ENCODE measurements at places on chromosomes 1 and 21.
A peak's percentile ranks its signal among the peaks of the same experiment; 100 is the strongest.

GRCh38 chr1:246113555-246114095 is 393.5 kb downstream of the SMYD3 start:
- no peak for DNase-seq

- peak; percentile 72 for DNase-seq
These were observed 55.5 kb downstream of the FOXO6 start for GRCh38 chr1:41416552-41417334.

DNA sequence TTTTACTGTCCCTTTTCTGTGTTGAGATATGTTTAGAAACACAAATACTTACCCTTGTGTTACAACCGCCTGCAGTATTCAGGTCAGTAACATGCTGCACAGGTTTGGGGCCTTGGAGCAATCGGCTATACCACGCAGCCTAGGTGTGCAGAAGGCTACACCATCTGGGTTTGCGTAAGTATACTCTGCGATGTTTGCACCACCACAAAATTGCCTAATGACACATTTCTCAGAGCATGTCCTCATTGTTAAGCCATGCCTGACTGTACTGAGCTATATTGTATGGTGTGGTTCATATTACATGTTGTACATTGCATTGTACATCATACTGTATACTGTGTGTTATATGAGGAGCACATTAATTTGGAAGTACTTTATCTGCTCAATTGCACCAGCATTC is 247.4 kb downstream of the RHOU start:
- DNase-seq: peak; percentile 18

GRCh38 chr1:91742848-91743292 is 143.1 kb downstream of the TGFBR3 start:
- peak; percentile 81 for DNase-seq

GRCh38 chr1:111101854-111102642 is 37.8 kb downstream of the DRAM2 start:
- no peak for DNase-seq

- peak; percentile 34 for DNase-seq
These were observed 19.4 kb downstream of the NADK start for GRCh38 chr1:1758692-1759455.

DNA sequence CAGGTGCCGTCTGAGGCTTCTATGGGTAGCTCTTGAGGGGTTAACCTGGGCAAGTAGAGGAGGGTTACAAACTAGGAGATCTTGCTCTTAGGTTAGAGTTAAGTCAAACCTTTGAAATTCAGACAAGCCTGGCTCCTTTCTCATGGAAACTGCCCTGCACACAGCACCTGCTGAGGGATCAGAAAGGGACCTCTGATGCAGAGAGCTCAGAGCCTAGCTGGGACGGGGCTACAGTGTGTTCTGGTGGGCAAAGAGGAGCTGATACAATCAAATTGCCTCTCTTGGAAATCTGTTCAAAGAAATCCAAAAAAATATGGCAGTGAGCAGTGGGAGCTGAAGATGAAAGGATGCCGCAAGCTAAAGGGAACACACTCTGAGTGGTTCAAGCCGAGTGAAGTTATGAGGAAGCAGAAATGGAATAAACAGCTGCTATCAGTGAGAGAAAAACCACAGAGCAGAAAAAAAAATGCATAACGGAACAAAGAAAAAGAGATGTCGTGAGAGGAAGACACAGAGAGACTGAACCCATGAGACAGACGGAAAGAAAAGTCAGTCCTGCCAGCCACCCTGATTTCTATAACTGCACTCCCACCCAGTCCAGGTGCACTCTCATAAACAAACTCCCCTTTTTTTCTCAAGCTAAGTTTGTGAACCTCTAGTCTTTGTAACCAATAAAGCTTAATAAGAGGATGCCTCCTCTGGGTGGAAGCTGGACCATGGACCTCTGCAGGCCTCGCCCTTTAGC is 26.6 kb downstream of the PAFAH2 start:
- no peak for DNase-seq

DNA sequence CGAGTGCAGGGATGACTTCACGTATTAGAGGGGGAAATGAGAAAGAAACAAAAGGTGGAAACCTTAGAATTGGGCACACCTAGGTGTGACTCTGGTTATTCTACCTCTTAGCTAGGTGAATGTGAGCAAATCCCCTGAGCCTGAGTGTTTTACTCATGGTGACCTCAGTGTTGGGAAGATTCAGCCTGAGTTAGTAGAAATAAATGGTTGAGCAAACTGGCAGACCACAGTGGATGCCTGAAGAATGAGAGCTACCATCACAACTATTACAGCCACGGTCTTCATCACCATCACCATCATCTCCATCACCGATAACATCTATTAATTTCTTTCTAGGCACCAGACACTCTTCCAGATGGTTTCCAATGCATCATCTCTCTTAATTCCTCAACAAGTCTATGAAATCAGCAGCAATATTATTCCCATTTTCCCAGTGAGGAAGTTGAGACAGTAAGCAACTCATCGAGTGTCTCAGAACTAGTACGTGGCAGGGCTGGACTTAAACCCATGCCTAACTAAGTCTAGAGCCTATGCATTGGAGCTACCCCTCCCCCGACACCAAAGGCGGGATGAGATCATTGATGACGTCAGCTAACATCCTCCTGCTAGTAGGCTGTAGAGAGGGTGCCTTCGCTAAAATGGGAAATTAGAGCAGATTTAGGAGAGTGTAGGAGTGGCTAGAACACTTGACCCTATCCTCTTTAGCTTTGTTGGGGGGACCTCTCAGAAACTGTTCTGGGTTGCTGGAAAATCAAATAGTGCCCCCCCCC is 7.9 kb upstream of the KAZN start:
- DNase-seq: peak; percentile 31

- DNase-seq: no peak
These were observed 17.8 kb downstream of the IFFO2 start for GRCh38 chr1:18938707-18939070.

- DNase-seq: no peak
These were observed 2.7 kb downstream of the ENAH start for GRCh38 chr1:225650179-225650578.

DNA sequence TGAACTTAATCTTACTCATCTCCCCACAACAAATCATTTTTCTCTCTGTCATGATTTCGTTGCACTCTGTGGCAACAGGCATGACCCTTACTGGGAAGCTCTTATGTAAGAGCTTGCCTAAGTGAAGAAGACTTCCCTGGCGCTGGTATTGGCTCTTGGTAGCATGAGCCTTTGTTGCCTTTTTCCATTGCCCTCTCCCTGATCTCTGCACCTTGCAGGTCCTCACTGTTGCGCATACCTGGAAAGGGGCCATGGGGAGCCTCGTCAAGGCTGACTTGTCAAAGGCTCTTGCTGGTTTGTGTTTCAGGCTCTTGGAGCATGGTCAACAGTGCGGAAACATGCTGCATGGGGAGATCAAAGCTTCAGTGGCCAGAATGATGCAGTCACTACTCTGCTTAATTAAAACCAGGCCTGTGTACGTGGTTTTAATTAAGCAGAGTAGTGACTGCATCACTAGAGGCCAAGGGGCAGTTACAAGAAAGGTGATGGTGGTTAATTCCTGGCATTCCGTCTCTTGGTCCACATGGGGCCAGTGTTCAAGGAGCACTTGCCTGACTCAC is 141.3 kb downstream of the SPATA46 start:
- DNase-seq: peak; percentile 98

GRCh38 chr1:5664906-5665875 is 327.0 kb downstream of the NPHP4 start:
- no peak for DNase-seq

DNA sequence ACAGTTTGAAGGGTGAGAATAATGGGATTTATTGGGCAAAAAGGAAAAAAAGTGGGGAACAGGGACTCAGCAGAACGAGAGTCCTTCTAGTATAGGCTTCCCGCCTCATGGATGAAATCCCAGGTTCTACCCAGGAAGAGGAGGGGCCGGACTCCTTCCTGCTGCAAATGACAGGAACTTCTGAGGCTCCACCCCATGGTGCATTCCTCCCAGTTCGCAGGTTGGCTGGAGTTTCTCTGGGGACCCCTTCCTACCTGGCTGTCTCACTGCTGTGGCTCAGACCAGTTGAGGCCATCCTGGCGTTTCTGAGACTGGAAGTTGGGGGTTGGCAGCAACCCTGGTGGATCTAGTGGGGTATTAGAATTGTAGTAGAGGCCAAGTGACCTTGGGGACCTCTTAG is 27.5 kb downstream of the CNIH3 start:
- no peak for DNase-seq

- peak; percentile 0 for DNase-seq
These were observed 32.2 kb upstream of the CYP4X1 start for GRCh38 chr1:46991083-46991923.

GRCh38 chr1:237953238-237953637 is 62.5 kb upstream of the ZP4 start:
- no peak for DNase-seq

DNA sequence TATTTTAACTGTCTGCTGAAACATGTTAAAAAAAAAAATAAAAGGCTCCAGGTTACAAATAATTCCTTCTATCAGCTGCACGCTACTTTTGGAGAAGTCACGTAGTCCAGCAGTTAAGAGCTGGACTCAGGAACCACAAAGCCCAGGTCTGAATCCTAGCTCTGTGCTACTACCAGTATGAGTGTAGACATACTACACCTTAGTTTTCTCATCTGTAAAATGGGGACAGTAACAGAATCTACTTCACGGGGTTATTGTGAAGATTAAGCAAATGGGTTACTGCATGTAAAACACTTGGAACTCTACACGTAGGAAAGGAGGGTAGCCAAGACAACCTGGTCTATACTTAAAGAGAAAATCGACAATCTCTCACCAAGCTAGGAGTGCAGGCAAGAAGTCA is 48.3 kb downstream of the TARBP1 start:
- DNase-seq: no peak
